SHP77 (cell line): ENCODE measurements at places on chromosomes 3 and 15.
A peak's percentile ranks its signal among the peaks of the same experiment; 100 is the strongest.

DNA sequence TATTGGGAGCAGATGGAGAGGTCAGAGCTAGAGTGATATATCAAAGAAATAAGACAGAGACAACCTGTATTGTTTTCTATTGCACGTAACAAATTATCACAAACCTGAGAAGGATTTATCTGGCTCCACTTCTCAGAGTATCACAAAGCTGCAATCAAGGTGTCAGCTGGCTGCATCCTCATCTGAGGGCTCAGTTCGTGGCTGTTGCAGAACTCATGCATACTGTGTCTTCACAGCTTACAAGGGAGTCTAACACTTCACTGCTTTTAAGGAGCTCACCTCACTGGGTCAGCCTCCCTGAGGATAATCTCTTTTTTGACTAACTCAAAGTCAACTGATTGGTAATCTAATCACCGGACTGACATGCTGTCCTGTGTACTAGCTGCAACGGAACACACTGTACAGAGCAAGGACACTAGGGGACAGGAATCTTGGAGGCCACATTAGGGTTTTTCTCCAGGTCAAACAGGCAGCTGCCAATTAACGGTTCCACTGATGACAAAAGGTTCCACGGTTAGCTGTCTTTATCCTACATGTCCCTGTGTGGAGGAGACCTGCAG lies 1006.8 kb upstream of the SEMA6D start:
- DNase-seq, result no peak

DNA sequence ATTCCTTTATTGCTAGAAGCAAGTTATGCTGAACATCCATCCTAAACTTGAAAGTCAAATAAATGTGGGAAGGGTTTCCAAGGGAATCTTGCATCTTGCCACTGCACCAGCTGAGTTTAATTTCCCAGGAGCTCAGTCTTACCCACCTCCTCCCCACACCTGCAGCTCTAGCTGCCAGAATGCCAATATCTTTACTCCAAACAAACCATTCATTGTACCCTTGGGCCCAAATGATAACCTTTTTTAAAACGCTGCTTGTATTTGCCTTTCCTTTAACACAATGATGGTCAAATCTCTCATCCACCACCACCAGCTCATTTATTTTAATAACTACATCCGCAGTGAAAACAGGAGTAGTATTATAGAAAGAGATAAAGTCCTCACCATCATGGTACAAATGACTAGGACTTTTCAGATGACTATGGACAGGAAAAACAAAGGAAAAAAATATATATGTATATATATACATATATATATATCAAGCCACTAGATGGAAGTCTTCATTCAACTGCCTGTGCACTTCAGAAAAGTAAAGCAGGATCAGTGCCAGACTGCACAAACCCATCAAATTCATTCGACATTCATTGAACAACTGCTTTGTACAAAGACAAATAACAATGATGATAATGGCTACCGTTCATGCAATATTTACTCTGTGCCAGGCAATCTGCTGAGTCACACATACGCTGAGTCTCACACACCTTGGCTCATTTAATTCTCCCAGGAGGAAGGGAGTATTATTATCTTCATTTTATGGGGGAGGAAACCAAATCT lies 44.0 kb downstream of the BFSP2 start:
- DNase-seq, result peak; percentile 71

GRCh38 chr15:67790610-67791319 lies 34.5 kb upstream of the SKOR1 start:
- no peak for DNase-seq

GRCh38 chr3:155946178-155946577 lies 75.7 kb downstream of the GMPS start:
- no peak for DNase-seq

GRCh38 chr15:31478702-31479221 lies 152.1 kb downstream of the KLF13 start:
- no peak for DNase-seq
